ENCODE measurements at places on chromosomes 5 and 9.

GRCh38 chr5:53478411-53479044, 1.9 kb upstream of the FST start:
- DNase-seq = peak; percentile 45

DNA sequence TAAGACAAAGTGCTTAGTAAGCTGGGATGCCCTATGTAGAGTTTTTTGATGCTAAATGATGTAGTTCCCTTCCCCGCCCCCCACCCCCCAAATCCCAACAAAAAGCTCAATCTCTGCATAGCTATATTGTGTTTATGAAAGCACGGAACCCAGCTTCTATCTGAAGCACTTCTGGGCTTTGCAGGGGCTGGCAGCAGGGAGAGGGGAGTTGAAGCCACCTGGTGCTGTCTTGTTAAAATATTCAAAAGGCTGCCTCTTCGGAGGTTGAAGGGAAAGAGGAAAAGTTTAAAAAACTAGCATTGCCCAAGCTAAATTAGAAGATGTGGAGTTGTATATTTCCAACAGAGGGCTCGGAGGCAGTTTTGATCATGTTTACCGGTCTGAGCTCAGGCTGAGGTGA, 5.0 kb upstream of the TNC start:
- DNase-seq = no peak

GRCh38 chr5:133942614-133943474, 25.6 kb downstream of the C5orf15 start:
- DNase-seq = no peak

- no peak for DNase-seq
These were observed 121.1 kb upstream of the GNA14 start for GRCh38 chr9:77769246-77769645.

DNA sequence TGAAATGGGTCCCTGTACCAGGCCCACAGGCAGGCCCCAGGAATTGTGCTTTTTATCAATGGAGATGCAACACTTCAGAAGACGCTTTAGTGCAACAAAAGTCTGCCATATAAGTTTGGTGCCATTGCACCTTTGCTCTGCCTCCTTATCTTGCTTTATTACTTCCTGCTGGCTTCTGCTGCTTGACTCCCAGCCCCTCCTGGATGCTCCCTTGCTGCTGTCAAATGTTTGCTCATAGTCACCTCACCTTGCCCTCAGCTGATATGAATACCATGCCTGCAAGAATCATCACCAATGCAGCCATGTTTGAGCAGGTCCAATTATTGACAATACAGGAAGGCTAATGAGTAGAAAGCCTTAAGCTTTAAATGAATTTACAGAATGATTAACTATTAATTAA, 25.4 kb downstream of the MEGF10 start:
- no peak for DNase-seq

DNA sequence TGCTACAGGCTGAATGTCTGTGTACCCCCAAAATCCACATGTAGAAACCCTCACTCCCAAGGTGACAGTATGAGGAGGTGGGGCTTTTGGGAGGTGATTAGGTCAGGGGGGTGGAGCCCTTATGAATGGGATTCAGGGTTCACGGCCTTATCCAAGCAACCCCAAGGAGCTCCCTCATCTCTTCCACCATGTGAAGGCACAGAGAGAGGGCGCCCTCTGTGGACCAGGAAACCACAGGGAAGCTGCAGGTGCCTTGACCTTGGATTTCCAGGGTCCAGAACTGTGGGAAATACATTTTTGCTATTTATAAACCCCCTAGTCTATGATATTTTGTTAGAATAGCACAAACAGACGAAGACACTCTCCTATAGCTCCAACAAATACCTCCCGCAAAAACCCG, 53.6 kb upstream of the IRX2 start:
- no peak for DNase-seq

GRCh38 chr5:98755406-98755805, 18.1 kb upstream of the RGMB start:
- no peak for DNase-seq

DNA sequence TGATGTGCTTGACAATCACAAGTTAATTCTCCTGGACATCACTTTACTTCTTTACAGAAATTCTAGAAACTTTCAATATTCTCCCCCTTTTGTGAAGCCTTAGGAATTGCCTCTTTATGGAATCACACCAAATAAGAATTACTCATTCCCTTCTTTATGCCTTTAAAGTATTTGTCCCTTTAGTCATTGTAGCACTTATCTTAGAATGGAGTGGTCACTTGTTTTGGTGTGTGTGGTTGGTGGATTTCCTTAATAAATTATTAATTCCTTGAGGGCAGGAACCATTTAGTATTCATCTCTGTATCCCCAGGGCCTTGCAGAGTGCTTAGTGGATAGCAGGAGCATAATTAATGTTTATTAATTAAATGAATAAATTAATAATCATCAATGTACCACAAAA, 307.0 kb downstream of the ARRDC3 start:
- DNase-seq = no peak

DNA sequence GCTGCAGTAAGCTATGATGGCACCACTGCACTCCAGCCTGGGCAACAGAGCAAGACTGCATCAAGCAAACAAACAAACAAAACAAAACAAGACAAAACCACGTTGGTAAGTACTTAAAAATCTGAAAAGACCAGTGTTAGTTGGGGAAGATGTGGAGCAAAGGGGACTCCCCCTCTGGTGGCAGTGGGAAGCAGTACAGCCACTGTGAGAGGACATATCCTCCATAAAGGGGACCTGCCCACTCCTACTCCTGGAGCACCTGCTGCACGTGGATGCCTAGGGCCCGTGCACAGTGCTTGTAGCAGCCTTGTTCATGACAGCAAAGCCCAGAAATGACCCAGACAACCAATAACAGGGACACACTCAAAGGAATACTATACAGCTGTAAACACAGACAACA, 17.0 kb upstream of the IPPK start:
- no peak for DNase-seq

DNA sequence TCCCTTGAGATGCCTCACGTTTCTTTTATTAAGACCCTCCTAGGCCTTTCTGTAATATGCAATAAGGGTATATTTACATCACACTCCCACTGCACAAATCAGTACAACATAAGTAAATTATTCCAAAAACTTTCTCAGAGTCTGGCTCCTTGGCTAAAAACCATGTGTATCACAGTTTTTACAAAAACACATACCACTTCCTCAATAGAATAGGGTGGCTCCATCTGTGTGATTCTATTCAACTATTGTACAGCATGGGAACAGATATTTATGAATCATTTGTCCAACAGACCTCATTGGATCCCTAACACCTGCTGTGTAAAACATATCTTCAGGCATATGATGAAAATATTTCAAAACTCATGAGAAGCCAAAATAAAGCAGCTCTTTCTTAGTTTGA, 502.7 kb downstream of the EFNA5 start:
- no peak for DNase-seq

DNA sequence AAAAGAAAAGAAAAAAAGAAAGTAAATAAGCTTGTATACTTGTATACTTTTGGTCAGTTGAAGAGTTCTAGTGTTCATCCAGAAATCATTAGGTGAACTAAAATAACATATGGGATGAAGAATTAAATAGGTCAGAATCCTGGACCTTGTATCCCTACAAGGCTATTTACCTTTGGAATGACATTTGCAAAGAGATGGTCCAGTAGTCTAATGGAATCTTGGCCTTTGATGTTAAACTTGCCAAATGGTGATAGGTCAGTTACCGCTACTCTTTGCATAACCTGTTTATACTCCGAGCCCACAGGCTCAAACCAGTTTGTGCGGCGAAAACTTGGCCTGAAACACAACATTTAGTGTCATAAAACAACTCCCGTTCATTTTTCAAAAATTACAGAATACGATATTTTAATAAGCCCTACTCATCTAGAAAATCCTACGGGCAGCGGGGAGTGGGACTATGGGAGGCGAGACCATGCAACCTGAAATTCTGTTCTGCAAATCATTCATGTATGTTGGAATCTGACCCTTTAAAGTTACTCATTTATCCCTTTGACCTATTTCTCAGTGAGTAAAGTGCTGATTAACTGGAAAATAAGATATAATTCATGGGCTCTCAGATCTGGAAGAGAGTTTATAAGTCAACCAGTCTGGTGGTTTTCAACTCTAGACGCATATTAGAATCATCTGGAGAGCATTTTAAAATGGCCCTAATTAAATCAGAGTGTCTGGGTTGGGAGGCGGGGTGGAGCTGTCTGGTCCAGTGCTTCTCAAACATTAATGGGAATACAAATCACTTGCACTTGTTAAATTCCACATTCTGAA, 38.6 kb downstream of the DMGDH start:
- no peak for DNase-seq

GRCh38 chr9:4590430-4591122, 71.5 kb upstream of the PLPP6 start:
- DNase-seq = no peak

Data from activated CD8-positive, alpha-beta T cell treated with anti-CD3 and anti-CD28 coated beads for 36 hours (primary cell).